ENCODE measurements at places on chromosomes 6 and 20.

GRCh38 chr6:85494547-85495536 is 45.0 kb downstream of the NT5E start:
- DNase-seq, result no peak

GRCh38 chr6:51152594-51152993 is 333.9 kb downstream of the TFAP2B start:
- DNase-seq, result no peak

GRCh38 chr20:13231031-13231752 is 10.1 kb downstream of the ISM1 start:
- no peak for DNase-seq

- no peak for DNase-seq
Measured at GRCh38 chr6:12165722-12166280, 124.4 kb upstream of the EDN1 start.

DNA sequence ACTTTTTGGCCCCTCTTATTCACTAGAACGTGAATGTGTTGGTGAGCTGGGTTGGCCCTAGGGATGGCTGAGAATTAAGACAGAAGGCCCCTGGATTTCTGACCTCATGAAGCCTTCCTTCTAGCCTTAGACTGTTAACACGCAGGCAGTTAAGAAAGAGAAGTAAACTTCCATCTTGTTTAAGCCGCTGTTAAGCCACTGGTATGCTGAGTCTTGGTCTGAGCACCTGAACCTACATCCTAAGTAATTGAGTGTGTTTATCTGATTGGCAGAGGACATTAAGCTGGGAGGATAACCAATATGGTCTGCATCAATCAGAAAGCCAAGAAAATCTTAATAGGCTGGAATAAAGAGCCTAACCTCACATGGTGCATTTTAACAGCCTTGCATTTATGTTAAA is 535.0 kb upstream of the ARID1B start:
- DNase-seq, result no peak

Measured in D721Med (cell line).